Stimulated activated CD4-positive, alpha-beta T cell treated with anti-CD3 and anti-CD28 coated beads, TNF-alpha, amount 100 ng/mL, for 1 hour (primary cell): ENCODE measurements at places on chromosomes 7 and 10.

GRCh38 chr10:93255546-93255945 lies 181.9 kb downstream of the CYP26A1 start:
- no peak for DNase-seq

GRCh38 chr7:108145401-108145800 lies 15.2 kb upstream of the LAMB4 start:
- DNase-seq: no peak

DNA sequence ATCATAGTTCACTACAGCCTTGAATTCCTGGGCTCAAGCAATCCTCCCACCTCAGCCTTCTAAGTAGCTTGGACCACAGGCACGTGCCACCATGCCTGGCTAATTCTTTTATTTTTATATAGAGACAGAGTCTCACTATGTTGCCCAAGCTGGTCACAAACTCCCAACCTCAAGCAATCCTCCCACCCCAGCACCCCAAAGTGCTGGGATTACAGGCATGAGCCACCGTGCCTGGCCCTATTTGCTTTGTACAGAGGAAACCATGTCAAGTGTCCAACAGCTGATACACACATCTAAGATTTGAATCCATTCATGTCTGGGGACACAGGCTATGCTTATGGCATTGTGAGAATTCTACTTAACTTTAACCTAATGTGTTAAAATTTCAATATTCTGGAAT lies 29.9 kb upstream of the MPP7 start:
- DNase-seq: no peak

GRCh38 chr7:97847791-97848190 lies 24.4 kb downstream of the ASNS start:
- DNase-seq: no peak

DNA sequence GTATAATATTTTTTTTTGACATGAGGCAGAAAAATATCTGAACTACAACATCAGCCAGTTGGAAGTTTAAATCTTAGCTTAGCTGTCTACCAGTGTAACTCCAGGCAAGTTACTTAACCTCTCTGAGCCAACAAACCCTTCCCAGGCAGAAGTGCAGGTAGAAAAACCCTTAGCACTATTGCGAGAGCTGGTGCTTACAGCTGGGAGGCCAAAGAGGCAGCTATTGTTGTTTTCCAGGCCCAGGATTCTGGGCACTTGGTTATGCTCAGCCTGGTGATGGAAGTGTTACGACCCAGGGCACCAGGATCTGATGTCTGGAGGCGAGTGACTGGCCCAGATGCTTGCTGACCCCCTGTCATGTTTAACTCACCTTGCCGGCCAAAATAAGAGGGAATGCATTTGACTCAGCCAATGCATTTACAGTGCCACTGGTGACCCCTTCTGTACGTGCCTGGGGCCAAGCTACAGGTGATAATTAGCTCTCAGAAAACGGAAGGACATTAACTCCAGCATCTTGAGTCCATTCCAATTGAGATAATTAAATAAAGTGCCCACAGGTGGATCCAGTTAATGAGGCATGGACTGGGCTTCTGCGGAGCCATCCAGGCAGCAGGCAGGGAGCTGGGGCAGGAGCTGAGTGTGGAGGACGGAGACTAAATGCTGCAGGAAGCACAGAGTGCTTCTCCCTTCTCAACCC lies 126.5 kb upstream of the HABP2 start:
- no peak for DNase-seq
